ENCODE measurements at places on chromosomes 7 and 10.

- no peak for DNase-seq
Measured at GRCh38 chr10:15121707-15122106, 24.6 kb downstream of the RPP38 start.

DNA sequence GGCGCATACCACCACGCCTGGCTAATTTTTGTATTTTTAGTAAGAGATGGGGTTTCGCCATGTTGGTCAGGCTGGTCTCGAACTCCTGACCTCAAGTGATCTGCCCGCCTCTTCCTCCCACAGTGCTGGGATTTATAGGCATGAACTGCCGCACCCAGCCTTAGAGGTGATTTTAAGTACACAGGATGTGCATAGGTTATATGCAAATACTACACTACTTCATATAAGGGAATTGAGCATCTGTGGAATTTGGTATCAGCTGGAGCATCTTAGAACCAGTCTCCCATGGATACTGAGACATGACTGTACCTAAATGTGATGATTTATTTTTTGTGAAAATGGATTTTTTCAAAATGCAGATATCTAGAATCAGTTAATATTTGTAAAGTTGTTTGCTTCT is 21.1 kb downstream of the WAC start:
- no peak for DNase-seq

GRCh38 chr10:3420527-3421469 is 248.2 kb upstream of the PITRM1 start:
- DNase-seq, result no peak

DNA sequence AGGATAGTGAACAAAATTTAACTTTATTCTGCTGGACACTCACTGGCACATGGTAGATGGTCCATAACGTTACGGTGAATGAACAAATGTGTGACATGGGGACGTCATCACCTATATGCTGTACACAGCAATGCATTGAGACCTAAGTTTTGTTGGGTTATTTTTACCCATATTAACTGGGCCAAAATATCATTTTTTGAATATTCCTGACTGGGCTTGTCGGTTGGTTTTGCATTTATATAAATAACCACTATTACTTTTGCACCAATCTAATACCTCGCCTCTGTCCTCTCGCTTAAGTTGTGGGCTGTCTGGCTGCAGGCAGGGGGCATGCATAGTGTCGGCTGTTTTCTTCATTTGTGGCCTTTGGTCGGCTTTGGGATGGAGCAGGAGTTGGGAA is 161.7 kb downstream of the USP6NL start:
- DNase-seq, result no peak

- DNase-seq, result no peak
Measured at GRCh38 chr10:98295401-98295811, 27.4 kb upstream of the LOXL4 start.

DNA sequence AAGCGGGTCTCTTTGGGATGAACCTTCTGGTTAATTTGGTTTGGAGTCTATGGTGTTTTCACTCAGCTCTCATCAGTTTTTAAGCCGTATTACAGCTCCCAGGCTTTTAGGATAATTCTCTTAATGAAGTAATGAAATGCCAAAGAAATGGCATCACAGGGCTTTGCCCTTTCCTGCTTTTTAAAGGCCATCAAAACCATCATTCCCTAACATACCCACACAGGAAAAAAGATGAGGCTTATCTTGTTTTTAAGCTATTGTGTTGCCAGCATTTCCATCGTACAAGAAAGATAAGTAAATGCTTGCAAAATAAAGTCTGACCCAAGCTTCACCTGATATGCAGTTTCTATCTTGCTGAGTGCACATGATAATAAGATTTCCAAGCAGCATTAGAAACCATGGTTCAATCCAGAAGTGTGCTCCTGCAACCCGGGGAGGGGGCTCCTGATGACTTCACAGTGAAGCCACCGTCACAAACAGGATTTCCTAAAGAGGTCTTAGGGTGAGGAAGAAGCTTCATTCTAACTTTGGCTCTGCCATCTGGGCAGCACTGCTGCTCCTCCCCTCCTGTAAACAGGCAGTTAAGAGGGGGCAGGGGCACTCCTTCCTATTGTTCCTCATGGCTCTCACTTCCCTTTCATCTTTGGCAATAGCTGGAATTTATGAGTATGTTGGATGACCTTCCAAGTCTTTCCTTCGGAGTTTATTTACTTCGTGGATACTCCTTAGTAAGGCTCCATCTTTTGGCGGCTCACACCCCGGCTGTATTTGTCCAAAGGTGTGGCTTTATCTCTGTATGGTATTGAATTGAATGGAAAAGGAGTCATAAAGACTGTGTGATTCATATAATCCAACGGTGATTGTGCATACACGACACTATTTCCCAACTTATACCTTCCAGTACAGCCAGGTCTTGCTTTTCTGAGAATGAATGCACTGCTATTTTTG is 55.2 kb upstream of the FAM133B start:
- no peak for DNase-seq

DNA sequence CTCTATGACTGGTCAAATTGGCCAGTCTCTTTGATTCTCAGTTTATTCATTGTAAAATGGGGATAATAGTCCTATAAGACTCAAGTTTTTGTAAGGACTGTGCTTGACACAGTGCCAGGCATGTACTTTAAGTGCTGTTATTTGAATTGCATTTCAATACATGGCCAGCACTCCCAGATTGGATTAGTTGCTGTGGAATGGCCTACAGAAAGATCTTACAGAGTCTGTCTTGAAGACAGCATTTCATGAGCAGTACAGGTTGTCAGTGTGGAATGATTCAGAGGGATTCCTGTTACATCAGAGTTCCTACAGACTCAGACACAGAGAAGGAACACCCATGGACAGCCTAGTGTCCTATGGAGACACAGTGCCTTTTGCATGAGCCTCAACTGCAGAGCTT is 238.1 kb upstream of the BMPER start:
- DNase-seq, result no peak

GRCh38 chr7:886626-887487 is 10.5 kb downstream of the GET4 start:
- no peak for DNase-seq

GRCh38 chr7:22356701-22357310 is at the start of gene RAPGEF5:
Gene RAPGEF5, minus strand, starts transcription at chr7:22357154. Its CDS starts 94 bp downstream, at chr7:22357060.
- no peak for DNase-seq

DNA sequence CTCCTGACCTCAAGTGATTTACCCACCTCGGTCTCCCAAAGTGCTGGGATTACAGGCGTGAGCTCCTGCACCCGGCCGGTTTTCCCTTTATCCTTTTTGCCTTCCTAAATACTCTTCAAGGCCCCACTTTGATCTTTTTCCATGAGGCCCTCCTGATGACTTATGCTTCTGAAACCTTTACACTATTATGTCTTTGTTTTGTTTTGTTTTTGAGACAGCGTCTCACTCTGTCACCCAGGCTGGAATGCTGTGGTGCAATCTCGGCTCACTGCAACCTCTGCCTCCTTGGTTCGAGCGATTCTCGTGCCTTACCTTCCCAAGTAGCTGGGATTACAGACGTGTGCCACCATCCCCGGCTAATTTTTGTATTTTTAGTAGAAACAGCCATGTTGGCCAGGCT is 3.8 kb downstream of the STMP1 start:
- DNase-seq, result no peak

GRCh38 chr10:11089272-11089671 is 71.6 kb downstream of the CELF2 start:
- no peak for DNase-seq

DNA sequence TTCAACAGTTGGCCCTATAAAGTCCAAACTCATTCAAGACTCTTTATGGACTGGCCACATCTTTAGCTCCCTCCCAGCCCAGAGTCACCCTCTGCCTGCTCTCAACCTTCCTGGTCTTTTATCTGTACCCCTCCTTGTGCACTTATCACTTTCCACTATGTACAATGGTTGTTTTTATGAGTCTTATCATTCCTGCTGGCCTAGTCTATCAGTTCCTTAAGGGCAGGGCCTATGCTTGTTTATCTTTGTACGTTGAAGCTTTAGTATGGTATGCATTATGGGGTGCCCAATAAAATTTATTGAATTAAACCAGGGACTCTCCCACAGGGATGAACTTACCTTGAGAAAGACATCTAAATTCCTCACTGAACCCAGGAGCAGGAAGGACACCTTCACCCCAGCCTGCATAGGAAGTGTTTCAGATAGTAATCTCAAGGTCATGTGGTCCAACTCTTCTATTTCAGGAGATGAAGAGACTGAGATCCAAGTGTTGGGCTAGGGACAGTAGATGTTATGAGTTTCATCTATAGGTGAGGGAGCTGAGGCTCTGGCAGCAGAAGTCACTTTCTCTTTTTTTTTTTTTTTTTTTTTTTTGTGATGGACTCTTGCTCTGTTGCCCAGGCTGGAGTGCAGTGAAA is 13.3 kb upstream of the PDCD4 start:
- DNase-seq, result no peak

GRCh38 chr7:120272261-120272660 is 714 bp upstream of the KCND2 start:
- DNase-seq, result no peak

- DNase-seq, result no peak
Measured at GRCh38 chr7:64875658-64876406, 27.2 kb upstream of the ZNF273 start.

DNA sequence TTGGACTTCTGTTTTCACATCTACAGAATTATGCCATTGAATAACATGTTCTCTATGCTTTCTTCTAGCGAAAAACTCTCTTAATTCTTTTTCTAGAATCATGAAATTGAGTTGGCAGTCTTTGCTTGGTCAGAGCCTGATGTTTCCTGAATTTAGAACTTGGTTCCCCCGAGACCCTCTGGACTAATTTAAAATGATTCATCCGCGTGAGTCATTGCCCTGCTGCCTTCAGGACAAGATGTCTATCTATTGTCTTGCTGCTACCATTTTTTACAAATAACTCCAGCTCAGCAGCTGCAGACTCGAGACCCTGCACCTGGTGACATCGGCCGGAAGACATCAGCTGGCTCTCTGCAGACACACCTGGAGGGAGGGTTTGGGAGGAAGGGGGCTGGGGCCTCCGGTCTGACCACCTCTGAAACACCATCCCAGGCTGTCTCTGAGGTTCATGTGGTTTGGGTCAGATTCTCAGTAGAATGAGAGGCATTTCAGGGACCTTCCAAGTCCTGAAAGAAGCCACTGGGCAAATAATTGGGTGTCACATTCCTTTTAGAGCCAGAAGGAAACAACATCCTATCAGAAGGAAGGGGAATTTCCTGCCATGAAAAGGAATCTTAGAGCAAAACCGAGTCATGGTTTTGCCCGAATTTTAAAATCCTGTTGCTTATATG is 20.9 kb upstream of the KLF6 start:
- DNase-seq, result peak; percentile 53

DNA sequence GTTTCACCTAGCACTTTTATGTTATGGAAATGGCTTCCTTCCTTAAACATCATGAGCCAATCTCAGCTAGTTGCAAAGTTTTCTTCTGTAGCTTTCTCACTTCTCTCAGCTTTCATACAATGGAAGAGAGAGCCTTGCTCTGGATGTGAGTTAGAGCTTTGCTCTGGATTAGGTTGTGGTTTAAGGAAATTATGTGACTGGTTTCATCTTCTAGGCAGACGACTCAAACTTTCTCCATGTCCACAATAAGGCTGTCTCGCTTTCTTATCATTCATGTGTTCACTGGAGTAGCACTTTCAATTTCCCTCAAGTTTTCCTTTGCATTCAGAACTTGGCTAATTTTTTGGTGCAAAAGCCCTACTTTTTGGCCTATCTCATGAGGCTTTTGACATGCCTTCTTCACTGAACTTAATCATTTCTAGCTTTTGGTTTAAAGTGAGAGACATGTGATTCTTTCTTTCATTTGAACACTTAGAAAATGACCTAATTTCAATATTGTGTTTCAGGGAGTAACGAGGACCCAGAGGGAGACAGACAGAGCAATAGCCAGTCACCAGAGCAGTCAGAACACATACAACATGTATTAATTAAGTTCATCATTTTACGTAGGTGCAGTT is 49.8 kb downstream of the CNOT4 start:
- no peak for DNase-seq

- no peak for DNase-seq
Measured at GRCh38 chr10:34824870-34825269, 9.8 kb upstream of the PARD3 start.

DNA sequence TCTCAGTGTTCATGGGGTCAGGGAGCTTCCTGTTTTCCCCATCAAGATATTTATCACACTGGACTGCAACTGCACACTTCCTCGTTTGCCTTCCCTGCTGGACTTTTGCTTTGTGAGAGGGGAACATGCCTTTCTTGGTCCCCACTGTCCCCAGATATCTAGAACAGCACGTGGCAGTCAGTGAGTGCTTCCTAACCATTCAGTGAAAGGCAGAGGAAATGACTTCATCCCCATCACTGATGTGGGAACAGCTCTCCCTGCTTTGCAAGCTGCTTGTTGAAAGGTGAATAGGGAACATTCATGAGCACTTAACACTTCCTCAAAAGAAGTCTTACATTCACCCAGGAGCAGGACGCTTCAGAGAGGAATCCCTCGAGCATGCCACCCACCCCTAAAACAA is 135.4 kb downstream of the MYOF start:
- DNase-seq, result no peak

- DNase-seq, result no peak
Measured at GRCh38 chr10:70513848-70514309, 35.3 kb downstream of the PALD1 start.

DNA sequence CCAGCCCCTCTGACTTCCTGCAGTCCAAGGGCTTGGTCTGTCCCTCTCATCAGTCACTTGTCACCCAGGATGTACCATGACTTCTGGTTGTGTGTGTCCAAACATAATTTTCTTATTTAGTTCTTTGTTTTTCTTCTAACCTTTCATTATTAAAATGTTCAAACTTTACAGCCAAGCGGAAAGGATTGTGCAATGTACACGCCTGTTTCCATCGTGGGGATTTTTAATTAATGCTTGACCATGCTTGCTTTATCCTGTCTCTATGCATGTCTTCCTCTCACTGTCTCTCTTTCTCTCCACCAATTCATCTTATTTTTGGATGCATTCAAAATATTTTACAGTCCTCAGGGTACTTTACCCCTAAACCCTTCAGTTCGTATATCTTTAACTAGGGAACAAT is 26.2 kb upstream of the ZNF488 start:
- no peak for DNase-seq

GRCh38 chr7:139032473-139032872 is 3.4 kb downstream of the ZC3HAV1L start:
- no peak for DNase-seq

- no peak for DNase-seq
Measured at GRCh38 chr7:43768201-43768886, 9.9 kb downstream of the BLVRA start.

GRCh38 chr10:103688491-103688890 is 166.9 kb downstream of the SH3PXD2A start:
- no peak for DNase-seq

- no peak for DNase-seq
Measured at GRCh38 chr7:28984631-28985030, 26.5 kb upstream of the TRIL start.

- no peak for DNase-seq
Measured at GRCh38 chr7:91570560-91570959, 306.3 kb downstream of the FZD1 start.

- no peak for DNase-seq
Measured at GRCh38 chr10:72730479-72730878, 38.5 kb downstream of the MCU start.

GRCh38 chr7:127755521-127755920 is 103.5 kb downstream of the SND1 start:
- DNase-seq, result no peak

- no peak for DNase-seq
Measured at GRCh38 chr7:55723621-55723941, 139.0 kb downstream of the SEPTIN14 start.

- no peak for DNase-seq
Measured at GRCh38 chr7:27189997-27190748, 5.1 kb upstream of the HOXA11 start.

All from activated T-helper 1 cell treated with Interleukin-2 at 50 U/mL for 16 hours (primary cell).